ENCODE measurements at places on chromosomes 6 and 20. TPM values are rescaled to one million over a fixed set of nuclear protein-coding genes. Genes with fewer than 3 reads are reported as not detected.

Gene DNAH8
- total RNA-seq, result not detected

Gene FLOT1
- 73.7 TPM for total RNA-seq

Gene RIPOR3
- not detected for total RNA-seq

Gene ISM1
- 1.3 TPM for total RNA-seq

DNA sequence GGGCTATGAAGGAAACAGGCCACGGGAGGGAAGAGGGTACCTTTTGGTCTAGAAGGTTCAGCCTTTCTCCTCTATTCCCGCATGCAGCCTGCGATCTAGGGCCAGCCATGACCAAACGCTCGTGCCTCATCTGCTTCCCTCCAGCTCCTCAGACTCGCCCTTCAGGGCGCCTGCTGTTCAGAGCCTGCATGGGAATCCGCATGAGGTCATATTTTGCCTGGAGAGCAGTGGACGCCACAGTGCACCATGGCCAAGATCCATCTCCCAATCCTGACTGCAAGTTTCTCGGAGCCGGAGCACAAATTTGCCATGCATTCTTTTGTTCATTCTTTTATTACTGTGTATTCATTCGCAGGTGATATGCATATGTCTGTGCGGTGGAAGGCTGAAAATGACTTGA is 608.1 kb downstream of the QKI start:
- H3K36me3 ChIP-seq, result no peaks in the 10 kb centered on the region
- no peak for DNase-seq
- H3K4me3 ChIP-seq, result no peak overlapping the region
- H3K27me3 ChIP-seq, result no peaks in the 10 kb centered on the region
- no peaks in the 10 kb centered on the region for H3K4me1 ChIP-seq
- H3K27ac ChIP-seq, result no peak overlapping the region

- H3K4me3 ChIP-seq, result peak overlapping the region; percentile 24
- DNase-seq, result peak; percentile 44
- H3K4me1 ChIP-seq, result peaks cover 50% of the 10 kb centered on the region
- H3K36me3 ChIP-seq, result peaks cover 24% of the 10 kb centered on the region
- H3K27ac ChIP-seq, result peak overlapping the region; percentile 73
Measured at GRCh38 chr20:44716309-44717106, 1.3 kb downstream of the CCN5 start.

DNA sequence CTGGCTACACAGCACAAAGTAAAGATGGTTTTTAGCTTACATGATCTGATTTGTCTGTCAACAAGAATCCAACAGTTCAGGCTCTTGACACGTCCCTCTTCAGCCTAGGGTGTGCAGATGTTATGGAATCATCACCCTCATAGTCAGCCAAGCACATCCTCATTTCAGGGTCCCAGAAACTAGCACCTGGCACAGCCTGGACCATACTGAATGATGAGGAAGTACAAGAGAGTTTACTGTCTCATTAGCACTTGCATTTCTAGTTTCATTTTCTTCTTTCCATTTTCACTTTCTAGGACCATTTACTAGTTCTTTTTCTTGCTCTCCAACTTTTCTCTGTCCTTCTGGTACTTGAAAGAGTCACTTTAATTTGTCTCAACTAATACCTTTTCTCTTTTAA is 6.5 kb downstream of the RIPOR2 start:
- H3K27me3 ChIP-seq, result no peaks in the 10 kb centered on the region
- H3K4me1 ChIP-seq, result peaks cover 14% of the 10 kb centered on the region

DNA sequence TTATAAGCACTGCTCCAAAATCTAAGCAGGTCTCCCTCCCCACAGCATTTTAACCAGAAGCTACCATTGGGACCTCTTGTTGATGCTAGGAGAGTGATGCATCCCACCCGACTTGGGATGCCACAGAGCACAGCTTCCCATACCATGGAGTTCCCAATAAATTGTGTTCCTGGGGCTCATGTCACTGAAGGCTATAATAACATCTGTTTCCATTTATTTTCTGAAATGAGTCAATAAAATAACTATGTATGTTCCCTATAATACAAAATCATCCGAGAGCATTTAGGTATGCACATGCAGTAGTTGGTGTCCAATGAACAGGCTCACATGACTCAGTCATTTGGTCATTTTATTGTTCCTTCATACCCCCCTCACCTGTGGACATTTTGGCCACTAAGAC is 204.2 kb downstream of the TBC1D7 start:
- no peaks in the 10 kb centered on the region for H3K36me3 ChIP-seq
- no peaks in the 10 kb centered on the region for H3K4me1 ChIP-seq

DNA sequence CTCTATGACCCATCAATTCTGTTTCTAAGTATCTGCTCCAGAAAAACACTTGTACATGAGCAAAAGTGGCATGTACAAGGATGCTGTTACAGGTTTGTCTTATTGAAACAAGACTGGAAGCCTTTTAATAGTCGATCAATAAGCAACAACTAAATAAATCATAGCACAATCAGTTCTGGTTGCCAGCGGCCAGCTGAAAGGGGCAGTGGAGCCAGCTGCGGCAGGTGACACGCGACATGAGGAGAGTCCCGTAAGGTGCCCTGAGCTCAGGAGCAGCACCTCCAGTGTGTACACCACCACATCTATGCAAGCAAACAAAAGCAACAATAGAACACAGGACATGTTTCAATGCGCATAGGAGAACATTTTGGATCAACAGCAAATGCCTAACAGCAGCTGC is 20.7 kb upstream of the NNAT start:
- no peaks in the 10 kb centered on the region for H3K4me1 ChIP-seq
- H3K36me3 ChIP-seq, result peaks cover 20% of the 10 kb centered on the region
- no peaks in the 10 kb centered on the region for H3K27me3 ChIP-seq

GRCh38 chr20:41631826-41632225 is 13.6 kb upstream of the CHD6 start:
- peak; percentile 38 for DNase-seq
- H3K4me1 ChIP-seq, result peaks cover 5% of the 10 kb centered on the region
- H3K4me3 ChIP-seq, result no peak overlapping the region
- no peaks in the 10 kb centered on the region for H3K36me3 ChIP-seq

DNA sequence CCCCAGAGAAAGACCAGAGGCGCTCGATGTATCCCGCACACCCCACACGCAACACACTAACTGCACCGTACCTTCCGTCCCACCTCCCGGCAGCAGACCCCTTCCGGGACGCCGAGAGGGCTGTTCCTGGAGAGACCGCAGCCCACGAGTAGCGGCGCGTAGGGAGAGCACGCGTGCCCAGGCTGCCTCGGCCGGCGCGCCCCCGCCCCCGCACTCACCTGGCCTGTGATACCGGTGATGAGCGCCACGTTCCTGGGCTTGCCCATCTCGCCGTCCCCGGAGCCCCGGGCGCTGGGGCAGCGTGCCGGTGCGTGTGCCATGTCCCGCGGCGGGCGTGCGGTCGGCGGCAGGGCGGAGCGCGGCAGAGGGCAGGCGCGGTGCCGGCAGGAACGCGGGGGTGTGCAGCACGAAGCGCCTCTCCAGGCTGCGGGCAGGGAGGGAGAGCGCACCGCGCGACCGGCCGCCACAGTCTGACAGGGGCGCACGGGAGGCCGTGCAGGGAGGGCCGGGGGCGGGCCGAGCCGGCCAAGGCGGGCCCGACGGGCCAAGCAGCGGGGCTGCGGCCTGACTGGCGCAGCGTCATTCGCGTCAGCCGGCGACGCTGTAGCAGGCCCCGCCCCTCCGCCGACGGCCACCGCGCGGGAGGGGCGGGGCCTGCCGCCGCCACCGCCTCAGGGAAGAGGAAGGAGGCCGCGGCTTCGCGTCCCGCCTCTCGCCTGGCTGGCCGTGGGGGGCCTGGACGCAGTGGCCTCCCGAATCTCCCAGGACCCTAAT is at the start of gene GMDS:
GMDS (minus strand) TSS at position 503 of the 774 bp plus-strand sequence.
- H3K27me3 ChIP-seq, result no peaks in the 10 kb centered on the region
- peak; percentile 85 for DNase-seq
- peak within 1 kb of the TSS; percentile 90 for H3K27ac ChIP-seq
- peaks cover 16% of the 10 kb centered on the region for H3K4me1 ChIP-seq

DNA sequence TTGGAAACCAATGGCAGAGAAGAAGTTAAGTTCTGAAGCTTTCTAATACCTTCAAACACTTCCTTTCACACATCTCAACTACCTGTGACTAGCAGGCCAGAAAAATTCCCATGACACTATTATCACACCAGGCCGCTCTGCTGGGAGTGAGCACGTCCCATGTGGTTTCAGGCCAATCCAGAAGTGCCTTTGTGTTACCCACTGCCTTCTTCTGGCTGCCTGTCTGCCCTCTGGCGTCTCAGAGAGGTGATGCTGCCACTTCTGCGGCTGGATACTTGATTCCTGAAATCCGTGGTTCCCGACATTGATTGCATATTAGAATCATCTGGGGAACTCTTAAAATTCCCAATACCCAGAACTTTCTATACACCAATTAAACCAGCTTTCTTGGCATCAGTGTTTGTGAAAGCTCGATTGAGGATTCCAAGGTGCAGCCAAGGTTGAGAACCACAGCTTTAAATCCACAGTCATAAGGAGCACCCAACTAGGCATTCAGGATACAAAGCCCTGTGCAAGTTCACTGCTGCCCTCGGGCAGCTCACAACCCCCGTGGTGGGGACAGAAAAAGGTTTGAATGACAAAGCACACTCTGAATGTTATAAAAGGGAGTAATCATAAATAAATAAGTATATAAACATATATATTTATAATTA is 65.6 kb downstream of the STMND1 start:
- no peaks in the 10 kb centered on the region for H3K36me3 ChIP-seq
- DNase-seq, result peak; percentile 1

DNA sequence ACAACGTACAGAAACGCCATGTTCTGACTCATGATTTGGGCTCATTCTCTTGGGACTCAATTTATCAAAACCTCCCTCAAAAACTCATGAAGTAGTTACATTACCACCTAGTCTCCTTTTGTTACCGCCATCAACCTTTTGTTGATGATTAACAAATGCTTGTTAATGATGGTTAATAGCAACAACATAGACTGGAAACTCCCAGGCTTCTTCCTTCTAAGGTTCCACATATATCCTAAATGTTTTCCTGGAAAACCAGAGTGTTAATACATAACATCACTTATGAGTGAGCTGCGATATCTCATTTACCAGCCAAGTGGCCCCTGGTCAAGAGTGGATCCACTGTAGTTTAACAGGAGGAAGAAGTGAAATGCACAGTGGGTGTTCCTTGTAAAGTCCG is 176.3 kb downstream of the ERMARD start:
- H3K4me3 ChIP-seq, result no peak overlapping the region
- peaks cover 34% of the 10 kb centered on the region for H3K27me3 ChIP-seq
- H3K4me1 ChIP-seq, result no peaks in the 10 kb centered on the region

GRCh38 chr6:159808647-159809046 is 8.6 kb downstream of the PNLDC1 start:
- no peak for DNase-seq
- H3K27me3 ChIP-seq, result no peaks in the 10 kb centered on the region
- H3K27ac ChIP-seq, result no peak overlapping the region

DNA sequence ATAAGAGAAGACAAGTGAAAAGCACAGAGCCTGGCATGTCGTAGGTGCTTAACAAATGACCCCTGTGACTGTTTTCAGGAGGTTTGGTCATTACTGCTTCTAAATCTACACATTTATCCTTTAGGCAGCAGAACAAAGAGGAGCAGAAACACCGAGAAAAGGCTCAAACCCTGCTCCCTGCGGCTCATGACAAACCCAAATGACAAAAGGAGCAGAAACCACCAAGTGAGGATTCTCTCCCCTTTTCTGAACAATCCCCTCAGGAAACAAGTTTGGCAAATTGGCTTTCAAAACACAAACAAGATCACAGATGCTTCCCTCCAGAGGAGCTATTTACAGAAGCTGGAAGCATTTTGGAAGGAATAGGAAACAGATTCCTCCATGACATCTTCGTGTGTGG is 15.8 kb upstream of the SIRPG start:
- H3K27ac ChIP-seq, result no peak overlapping the region
- H3K36me3 ChIP-seq, result no peaks in the 10 kb centered on the region
- H3K27me3 ChIP-seq, result peaks cover 6% of the 10 kb centered on the region
- H3K4me1 ChIP-seq, result peaks cover 6% of the 10 kb centered on the region
- DNase-seq, result no peak
- no peak overlapping the region for H3K4me3 ChIP-seq

GRCh38 chr6:39490108-39490507 is 167.6 kb upstream of the KCNK16 start:
- H3K27ac ChIP-seq, result peak overlapping the region; percentile 7
- peak; percentile 13 for DNase-seq
- no peaks in the 10 kb centered on the region for H3K27me3 ChIP-seq

DNA sequence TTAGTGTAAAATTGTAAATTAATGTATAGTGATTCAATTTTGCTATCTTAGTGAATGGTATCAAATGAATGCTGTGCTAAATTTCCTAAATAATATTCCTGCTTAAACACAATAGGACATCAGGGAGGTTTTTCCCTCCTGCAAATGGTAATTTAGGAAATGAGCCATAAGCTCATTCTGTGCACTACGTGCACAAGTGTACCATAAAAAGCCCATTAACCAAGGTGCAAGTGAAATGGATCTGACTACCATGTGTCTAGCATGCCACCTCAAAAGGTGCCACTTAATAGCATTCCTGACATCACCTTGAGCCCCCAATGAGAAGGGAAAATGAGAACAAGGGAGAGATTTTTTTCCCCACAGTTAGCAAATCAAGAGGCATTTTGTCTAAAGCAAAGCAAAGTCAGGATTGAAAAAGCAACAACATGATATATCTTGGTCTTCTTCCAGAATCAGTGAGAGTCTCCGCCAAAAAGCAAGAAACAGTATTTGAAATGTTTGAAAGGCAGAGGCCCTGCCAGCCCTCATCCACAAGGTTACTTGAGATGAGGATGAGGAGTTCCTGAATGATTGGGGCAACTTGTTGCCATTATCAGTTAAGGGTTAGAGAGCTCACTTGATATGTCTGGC is 334.2 kb upstream of the RSPO3 start:
- DNase-seq, result no peak
- H3K27me3 ChIP-seq, result peaks cover 85% of the 10 kb centered on the region
- H3K4me3 ChIP-seq, result no peak overlapping the region
- H3K4me1 ChIP-seq, result no peaks in the 10 kb centered on the region

DNA sequence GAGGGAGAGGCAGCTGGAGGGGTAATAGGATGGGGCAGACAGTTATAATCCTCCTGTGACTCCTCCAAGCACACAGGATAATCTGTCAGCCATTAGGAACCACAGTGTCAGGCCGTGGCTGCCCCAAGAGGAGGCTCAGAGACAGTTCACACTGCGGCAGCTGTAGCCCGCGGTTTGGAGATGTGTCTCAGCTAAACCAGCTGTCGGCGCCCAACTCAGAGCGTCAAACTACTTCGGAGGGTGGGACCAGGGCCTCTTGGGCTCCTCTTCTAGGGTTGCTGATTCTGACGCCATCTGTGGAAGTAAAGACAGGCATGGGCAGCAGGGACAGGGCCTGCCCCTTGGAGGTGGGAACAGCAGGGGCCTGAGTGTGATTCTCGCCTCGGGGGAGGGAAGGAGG is 309.8 kb downstream of the CDC5L start:
- no peak for DNase-seq
- H3K27me3 ChIP-seq, result no peaks in the 10 kb centered on the region
- H3K36me3 ChIP-seq, result no peaks in the 10 kb centered on the region
